LNCaP clone FGC (cell line): ENCODE measurements at places on chromosomes 7 and 10.
A peak's percentile ranks its signal among the peaks of the same experiment; 100 is the strongest.

DNA sequence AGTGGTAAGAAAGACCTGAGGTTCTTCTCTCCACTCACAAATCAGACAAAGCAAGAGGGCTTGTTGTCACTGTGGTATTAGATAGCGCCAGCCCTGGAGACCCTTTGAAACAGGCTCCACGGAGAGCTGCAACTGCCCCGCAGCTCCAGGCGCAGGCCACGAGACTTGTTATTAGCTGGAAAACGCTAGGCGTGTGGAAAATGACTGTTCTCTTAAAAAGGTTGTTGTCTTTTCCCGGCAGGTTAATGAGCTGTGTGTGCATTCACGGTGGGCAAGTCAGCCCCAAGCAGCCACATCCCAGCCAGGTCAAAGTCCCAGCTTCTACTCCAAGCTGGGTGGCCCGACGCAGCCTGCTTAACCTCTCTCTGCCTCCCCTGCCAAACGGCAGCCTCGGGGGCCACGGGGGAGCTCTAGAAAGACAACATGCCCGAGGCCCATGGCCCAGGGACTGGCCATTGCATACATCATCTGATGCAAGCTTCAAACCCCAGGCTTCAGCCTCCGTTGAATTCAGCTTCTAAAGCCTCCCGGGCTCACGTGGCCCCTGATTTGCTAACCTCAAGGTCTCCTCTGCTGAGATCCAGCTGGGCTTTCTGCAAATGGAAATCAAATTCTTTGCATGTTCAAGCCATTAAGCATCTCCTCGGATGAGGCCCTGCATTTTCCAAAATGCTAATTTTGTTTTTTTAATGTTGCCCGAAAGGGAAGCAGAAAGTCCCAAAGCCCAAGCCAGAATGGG lies 61.3 kb upstream of the DNAAF5 start:
- DNase-seq = no peak

GRCh38 chr7:110454713-110455112 lies 636.2 kb upstream of the LRRN3 start:
- DNase-seq = no peak

DNA sequence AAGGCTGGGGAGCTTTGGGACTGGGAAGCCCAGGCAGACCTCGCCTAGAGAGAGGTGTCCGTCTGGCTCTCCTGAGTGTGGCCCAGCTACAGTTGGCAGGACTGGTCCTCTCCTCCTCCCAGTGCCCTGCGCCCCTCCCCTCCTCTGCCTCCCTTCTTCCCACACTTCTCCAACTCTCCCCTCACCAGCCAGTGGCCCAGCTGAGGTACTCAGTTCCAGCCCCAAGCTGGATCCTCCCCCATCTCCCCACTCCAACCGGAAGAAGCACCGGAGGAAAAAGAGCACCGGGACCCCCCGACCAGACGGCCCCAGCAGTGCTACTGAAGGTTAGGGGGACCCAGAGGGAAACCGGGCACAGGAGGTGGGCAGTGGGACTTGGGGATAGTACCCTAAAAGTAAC lies 27.7 kb downstream of the GBX1 start:
- no peak for DNase-seq

GRCh38 chr10:43479275-43479674 lies 42.4 kb downstream of the ZNF487 start:
- no peak for DNase-seq

GRCh38 chr10:59126261-59126660 lies 50.2 kb upstream of the PHYHIPL start:
- DNase-seq = no peak

DNA sequence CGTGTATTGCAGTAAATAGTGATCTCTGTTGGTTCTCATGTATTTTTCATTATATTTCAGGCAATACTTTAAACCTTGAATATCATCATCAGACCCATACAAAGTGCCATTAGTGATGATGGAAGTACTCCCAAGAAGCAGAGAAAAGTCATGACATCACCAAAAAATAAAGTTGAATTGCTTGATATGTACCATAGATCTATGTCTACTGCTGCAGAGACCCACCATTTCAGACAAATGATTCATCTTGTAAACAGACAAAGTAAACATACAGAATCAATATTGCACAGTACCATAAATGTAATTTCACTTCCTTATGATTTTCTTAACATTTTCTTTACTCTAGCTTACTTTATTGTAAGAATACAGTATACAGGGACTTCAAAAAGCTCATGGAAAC lies 347.8 kb downstream of the IPMK start:
- DNase-seq = peak; percentile 25

- no peak for DNase-seq
These were observed 98.8 kb upstream of the ZNF722 start for GRCh38 chr7:63899691-63900393.

DNA sequence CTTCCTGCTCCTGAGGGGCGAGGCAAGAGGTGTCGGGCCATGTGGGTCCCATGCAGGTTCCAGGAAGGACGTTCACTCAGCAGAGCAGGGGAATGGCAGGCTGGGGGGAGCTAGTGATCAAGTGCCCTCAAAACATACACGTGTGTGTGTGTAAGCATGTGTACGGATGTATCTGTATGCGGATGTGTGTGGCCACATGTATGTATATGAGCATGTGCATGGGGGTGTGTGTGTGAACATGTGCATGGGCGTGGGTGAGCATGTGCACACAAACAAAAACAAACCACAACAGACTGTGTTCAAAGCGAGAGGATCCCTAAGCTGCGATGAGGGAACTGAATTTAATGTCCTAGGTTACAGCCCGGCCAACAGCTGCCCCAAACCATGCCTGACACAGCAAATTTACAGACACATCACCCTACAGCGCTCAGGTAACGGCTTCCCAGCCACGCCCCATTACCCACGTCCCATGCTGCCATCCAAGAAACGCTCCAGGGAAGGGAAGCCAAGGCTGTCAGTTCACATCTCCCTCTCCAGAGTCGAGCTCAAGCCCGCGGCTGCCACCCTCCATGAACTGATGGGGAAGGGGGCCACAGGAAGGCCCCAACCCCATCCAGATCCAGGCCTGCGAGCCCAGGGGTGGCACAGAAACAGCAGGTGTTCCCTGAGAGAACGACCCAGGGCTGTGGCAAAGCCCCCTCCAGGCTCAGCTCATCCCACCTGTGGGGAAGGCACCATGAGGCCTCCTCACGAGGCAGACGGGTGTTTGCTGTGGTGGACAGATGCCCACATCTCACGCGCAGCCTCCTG lies 56.6 kb downstream of the PTPRN2 start:
- no peak for DNase-seq

DNA sequence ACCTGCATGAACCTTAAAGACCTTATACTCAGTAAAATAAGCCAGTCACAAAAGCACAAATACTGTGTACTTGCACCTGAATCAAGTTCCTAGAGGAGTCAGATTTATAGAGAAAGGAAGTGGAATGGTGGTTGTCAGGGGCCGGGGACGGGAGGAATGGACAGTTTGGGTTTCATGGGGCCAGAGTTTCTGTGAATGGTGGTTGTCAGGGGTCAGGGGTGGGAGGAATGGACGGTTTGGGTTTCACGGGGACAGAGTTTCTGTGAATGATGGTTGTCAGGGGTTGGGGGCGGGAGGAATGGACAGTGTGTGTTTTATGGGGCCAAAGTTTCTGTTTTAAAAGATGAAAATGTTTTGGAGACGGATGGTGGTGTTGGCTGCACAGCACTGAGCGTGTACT lies 260.0 kb upstream of the MKI67 start:
- no peak for DNase-seq

DNA sequence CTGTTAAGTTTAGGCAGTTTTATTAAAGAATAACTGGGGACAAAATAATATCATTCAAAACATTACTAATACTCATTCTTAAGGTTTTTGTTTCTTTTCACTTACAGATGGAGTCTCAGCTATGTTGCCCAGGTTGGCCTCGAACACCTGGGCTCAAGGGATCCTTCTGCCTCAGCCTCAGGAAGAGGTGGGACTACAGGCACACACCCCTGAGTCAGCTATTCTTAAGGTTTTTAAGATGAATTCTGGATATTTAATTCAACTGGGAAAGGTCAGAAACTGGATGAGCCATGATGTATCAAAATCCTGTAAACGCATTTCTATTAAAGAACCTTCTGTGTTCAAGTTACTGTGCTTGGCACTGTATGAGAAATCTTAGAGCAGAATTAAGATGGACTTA lies 3.5 kb downstream of the OAT start:
- DNase-seq = no peak

DNA sequence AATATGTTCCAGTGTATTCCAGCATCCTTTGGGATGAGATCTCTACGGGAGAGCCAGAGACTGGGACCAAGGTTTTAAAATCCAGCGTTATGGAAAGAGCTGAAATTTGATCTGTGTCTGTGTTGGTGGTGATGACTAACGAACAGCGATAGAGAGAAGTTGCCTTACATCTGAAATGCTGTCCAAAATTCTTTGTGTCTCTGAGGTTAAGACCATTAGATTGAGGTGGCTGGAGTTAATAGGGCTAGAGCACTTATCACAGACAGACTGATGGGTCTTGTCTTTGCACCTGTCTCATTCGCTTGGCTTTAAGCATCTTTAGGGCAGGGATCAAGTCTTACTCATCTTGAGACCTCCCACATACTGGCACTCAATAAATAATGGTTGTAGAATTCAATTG lies 41.0 kb upstream of the RAPGEF5 start:
- no peak for DNase-seq

- no peak for DNase-seq
These were observed 1283.3 kb downstream of the TYW1 start for GRCh38 chr7:68279827-68280400.
